ENCODE measurements at places on chromosomes 2 and 18. TPM values are rescaled to one million over a fixed set of nuclear protein-coding genes. Genes with fewer than 3 reads are reported as not detected.

Gene DPP4
- total RNA-seq = 0.36 TPM

Gene SFTPB
- total RNA-seq = 0.13 TPM

Gene ELMOD3
- 12.7 TPM for total RNA-seq

Gene C2orf66
- total RNA-seq = 0.06 TPM

Gene FAP
- total RNA-seq = 0.16 TPM

Gene CAPN14
- 0.07 TPM for total RNA-seq

Gene NDC80
- total RNA-seq = 10.7 TPM

Gene CIAO1
- 90.0 TPM for total RNA-seq

Gene GKN1
- 0.83 TPM for total RNA-seq

Data from A549 treated with CORT108297 at 1 μM for 4 hours (cell line).